ENCODE measurements at places on chromosomes 1 and 21.
A peak's percentile ranks its signal among the peaks of the same experiment; 100 is the strongest.

- DNase-seq: peak; percentile 55
Observed at GRCh38 chr1:205396967-205397616, 24.8 kb downstream of the LEMD1 start.

DNA sequence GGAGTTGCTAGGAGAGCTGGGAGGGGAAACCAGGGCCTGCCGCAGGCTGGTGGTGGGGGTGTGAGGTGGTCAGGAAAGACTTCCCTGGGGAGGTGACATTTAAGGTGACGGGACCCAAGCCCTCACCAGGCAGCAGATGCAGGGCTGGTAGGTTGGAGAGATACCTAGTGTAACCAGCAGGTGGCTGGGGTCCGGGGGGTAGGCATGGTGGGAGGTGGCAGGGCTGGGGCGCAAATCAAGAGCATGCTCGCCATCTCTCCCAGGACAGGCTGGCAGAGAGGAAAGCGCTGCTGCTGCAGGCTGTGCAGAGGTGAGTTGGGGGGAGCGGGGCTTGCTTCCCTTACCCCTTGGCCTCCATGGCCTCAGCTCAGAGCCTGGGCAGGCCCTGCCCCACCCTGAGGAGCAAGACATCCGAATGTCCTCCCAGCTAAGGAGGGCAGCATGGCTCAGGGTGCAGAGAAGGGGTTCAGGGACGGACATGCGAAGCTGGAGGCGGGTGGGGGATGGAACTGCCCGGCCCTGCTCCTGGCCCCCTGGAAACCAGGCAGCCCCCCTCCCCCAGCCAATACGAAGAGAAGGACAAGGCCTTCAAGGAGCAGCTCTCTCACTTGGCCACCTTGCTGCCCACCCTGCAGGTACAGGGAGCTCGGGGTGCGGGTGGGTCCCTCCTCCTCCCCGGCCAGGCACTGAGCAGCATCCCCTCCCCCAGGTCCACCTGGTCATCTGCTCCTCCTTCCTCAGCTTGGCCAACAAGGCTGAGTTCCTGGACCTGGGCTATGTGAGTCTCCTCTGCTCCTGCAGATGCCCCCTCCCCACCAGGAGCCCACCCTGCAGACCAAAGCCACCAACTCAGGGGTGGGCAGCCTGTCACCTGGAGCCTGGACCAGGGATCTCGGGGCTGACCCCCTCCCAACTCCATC, 4.0 kb downstream of the RNF207 start:
- DNase-seq: no peak

GRCh38 chr1:233394860-233395717, 67.6 kb downstream of the MAP3K21 start:
- DNase-seq: peak; percentile 45

DNA sequence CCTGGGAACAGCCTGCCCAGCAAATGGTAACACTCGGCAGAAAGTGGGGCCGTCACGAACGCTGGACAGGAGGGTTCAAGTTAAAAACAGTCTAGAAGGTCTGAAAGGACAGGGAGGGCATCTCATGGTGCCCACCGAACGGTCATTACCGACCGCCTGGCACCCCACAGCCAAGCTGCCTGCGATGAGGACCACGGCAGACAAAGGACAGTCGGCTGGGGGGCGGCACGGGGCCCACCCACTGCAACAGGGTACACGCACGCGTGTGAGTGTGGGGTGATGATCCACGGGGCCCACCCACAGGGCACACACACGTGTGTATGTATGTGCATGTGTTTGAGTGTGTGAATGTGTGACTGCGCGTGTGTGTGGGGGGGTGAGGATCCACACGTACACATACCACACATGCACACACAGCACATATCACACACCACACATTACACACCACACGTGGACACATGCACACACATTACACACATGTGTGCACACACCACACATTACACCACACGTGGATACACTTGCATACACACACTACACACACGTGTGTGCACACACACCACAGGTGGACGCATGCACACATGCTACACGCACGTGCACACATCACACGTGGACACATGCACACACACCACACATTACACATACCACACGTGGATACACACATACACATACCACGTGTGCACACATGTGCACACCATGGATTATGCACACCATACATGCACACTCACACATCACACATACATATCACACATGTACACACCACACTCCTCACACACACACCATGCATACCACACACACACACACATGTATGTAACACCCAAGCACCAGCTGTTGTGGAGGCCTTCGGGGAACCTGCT, 63.2 kb downstream of the SLC19A1 start:
- DNase-seq: no peak

- DNase-seq: peak; percentile 12
Observed at GRCh38 chr1:207752456-207752998, 673 bp downstream of the CD46 start.

DNA sequence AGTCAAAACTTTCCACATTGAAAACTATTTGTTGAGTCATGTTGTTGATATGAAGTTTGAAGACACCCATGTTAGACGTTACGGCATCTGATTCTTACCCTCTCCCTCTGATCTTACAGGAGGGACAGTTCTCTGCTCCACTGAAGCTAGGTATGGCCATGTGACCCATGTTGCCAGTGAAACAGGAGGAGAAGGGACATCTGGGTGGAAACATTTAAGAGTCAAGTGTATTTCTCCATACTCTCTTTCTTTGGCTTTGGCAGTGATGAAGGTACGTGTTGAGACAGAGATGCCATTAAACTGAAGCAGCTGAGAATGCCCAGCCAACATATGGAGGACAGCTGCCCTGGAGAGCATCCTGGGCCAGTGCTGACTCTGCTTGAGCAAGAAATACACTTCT, 198.4 kb upstream of the PTGFR start:
- DNase-seq: no peak

GRCh38 chr1:8603220-8603616, 214.2 kb downstream of the RERE start:
- DNase-seq: no peak

GRCh38 chr1:13703128-13703513, 3.1 kb downstream of the PRDM2 start:
- DNase-seq: no peak

DNA sequence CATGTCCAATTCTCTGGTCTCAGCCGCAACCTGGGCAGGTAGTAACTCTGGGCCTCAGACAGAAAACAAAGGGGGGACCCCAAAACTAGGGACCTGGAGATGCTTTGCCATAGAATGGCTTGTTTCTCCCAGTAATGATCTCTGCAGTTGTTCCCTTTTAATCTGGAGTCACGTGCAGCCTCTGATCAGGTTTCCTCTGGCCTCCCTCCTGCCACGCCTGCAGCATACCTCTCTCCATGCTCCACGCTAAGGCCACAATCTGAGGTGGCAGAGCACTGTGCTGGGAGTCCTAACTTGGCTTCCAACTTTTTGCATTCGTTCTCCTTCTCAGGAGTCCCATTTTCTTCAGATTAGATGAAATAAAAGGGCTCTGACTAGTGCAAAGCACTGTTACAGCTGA, 1.9 kb downstream of the PABPC4 start:
- no peak for DNase-seq

- no peak for DNase-seq
Observed at GRCh38 chr1:161955606-161956005, 68.1 kb downstream of the OLFML2B start.

Measured in CD4-positive, alpha-beta T cell treated with Interleukin-12 subunit alpha and Interleukin-12 subunit beta, for 1 hour (primary cell).